NCI-H1105 treated with DMSO at 0.1 percent for 48 hours (cell line): ENCODE measurements at places on chromosomes 2 and 18.
A peak's percentile ranks its signal among the peaks of the same experiment; 100 is the strongest.

DNA sequence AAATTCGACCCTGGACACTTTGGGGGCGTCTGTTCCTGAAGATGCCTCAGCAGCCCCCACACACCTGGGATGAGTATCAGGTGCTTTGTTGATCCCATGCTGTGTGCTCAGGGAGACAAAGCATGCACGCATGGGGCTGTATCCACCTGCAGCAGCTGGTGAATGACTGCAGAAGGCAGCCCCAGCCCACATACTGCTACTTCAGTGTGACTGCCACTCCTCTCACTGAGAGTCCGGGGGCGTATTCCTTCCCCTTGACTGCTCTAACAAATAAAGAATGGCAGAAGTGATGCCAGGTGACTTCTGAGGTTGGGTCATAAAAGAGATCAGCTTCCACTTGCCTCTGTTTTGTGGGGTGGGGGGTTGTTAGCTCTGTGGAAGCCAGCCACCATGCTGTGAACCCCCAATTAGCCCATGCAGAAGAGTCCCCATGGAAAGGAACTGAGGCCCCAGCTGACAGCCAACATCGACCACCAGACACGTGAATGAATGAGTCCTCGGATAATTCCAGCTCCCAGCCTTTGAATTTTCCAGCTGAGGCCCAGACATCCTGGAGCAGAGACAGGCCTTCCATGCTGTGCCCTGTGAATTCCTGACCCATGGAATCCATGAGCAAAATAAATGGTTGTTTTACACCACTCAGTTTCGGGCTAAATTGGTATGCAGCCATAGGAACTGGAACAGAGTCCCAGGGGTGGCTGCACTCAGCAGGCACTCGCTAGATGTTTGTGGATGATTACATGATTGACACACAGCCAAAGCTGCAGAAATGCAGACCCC lies 289.3 kb downstream of the CELF4 start:
- DNase-seq = no peak

DNA sequence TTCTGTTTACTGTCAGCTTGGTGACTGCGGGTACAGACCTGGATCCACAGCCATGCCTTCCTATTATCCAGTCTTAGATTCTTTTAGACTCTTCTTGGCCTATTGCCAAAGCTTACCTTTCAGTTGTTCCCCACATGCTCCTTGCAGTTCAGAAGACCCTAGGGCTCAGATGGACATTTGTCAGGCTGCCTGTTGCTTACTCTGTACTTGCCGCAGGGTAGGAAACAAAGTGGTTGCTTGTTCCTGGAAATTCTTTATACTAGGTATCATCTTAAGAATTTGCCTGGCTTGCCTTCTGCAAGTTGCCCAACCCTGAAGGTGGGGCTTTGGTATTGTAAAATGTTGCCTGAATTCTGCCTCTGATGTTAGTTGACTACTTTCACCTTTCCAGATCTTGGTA lies 24.4 kb downstream of the CD28 start:
- DNase-seq = no peak

DNA sequence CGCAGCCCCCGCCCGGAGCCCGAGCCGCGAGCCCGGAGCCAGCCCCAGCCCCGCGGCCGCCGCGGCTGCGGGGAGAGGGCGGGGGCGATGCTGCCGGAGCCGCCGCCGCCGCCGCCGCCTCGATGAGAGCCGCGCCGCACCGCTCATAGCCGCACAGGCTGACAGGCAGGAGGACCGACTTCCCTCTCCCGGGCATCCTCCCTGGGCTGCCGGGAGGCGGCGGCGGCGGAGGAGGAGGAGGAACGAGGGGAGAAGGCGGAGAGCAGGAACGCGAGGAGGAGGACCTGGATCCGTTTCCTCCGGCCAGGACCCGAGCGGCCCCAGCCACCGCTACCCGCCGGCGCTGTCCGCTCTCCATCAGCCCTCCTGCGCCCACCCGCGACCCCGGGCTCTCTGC lies 370 bp downstream of the KLHL29 start:
- peak; percentile 25 for DNase-seq

DNA sequence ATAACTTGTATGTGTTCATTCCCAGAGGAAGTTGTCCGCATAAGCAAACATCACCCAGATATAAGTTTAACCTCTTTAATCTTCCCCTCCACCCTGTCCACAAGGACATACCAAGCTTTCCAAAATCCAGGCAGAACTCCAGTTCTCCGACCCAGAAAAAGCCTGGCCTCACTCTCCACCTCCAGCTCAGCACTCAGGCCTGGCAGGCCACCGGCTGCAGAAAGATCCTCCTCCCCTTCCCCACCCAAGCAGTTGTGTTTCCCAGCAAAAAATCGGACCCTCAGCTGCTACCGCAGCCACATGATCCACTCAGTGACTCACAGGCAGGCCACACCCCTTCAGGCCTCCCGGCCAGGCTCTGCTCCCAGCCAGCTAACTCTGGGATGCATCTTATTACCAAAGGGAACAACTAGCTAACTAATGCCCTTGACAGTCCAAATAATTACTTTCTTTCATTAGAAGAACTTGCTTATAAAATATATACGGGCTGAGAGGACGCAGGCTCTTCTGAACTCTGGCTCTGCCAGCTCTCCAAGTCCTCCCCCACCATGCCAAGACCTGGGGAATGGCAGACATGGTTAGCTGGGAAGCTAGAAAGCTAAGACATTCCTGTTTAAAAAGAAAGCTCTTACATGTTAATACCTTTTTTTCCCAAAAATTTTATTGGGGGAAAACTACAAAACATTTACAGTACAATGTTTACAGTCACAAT lies 4.5 kb downstream of the ZFP36L2 start:
- DNase-seq = peak; percentile 27

DNA sequence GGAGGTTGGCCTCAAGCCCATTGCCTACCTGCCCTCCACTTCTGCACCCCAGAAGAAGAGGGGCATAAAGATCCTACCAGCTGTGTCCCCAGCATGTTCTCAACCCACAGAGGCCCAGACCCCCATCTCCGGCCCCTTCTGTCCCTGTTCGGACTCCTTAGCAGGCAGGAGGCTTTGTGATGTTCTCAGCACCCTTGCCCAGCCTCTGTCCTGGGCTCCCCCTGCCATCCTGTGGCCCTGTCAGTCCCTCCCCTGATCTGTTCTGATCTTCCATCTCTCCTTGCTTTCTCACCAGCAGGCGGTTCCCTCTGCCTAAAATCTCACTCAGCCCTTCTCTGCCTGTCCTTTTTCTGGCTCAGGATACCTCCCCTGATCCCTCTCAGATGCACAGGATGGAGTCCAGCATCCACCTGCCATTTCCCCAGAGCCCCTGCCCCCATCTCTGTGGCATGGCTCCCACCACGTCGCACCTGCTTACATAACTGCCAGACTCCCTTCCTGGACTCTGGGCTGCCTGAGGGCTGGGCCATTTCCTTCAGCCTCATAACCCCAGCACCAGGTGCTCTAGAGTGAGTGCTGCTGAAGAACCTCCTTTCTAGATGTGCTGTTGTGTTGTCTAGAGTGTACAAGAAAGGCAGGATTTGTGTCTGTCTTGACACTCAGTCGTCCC lies 134.0 kb downstream of the CTIF start:
- peak; percentile 12 for DNase-seq

DNA sequence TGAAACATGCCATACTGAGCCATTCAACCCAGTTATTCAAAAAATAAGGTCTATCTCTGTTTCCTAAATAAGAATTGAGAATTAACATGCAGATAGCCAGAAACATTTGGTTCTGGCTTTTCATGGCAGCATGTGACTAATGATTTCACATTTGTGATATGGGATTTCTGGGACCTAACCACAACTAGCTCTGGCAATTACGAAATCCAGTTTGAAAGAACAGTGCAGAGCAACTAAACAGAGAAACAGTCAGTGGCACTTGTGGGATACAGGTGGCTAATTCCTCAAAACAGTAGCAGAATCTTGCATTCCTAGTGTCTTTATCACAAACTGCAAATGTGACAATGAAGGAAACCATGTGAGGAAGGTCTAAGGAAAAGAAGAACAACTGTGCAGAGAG lies 637.8 kb upstream of the CHAC2 start:
- no peak for DNase-seq

DNA sequence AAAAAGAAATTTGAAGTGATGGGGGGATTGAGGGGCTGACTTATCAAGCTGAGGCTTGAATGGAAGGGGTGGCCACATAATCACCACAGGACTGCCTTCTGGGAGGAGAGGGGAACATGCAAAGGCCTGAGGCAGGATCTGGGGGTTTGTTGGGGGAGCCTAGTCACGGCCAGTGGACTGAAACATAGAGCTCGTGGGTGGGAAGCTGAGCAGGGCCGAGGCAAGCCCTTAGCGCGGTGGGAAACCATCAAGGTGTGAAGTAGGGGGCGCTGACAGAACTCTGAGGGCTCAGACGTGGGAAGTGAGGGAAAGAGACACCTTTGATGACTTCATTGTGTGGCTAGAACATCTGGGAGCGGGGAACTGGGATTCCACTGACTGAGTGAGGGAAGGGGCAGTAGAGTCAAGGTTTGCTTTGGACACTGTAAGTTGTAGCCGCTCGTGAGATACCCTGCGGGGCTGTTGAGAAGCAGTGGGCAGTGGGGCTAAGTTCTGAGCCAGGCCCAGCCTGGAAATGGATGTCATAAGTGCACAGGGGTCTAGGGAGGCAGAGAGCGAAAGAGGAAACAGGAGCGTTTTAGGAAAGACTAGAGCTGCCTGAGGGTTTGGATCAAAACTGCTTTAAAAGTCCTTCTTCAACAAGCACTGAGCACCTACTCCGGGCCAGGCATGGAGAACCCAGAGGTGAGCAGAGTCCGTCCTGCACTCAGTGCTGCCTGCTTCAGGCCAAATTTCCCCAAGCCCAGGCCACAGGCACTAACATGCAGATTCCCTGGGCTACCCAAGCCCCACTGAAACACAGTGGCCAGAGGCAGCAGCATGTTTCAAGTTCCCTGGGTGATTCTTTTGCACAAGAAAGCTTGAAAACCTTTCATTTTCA lies 686 bp upstream of the SNORC start:
- no peak for DNase-seq

GRCh38 chr18:2002151-2002550 lies 569.2 kb downstream of the METTL4 start:
- DNase-seq = no peak

- no peak for DNase-seq
Observed at GRCh38 chr18:9328776-9329175, 5.8 kb upstream of the TWSG1 start.

DNA sequence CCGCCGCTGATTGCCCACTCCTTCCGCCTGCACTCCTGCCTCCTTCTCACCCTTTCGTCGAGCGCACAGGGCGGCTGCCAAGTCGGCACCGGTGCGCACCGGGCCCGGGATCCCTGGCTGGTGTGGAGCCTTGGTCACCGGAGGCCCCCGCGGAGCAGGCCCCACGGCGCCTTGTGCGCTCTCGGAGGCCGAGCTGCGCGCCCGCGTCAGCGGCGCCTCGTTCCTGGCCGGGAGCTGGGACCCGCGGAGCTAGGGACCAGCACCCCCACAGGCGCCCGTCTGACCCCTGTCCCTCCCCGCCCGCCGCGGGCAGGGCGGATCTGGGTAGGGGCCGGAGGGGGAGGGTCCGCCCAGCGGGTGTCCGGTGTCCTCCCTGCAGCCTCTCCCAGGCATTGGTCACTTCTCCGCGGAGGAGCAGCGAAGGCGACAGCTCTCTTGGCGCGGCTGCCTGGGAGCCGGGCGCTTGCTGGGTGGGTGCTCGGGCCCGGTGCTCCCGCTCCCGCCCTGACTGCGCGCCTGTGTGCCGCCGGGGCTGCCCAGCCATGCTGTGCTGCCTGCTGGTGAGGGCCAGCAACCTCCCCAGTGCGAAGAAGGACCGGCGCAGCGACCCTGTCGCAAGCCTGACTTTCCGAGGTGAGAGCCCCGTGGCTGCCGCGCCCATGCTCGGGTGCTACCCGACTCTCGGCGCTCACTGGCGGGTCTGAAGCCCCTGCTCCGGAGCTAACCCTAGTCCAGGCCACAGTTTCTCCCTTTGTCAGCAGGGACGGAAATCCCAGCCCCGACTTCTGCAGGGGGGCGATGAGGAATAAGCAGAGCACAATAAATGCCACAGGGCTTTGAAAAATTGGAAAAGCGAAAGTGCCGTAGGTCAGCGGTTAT lies 13.2 kb downstream of the DYSF start:
- peak; percentile 55 for DNase-seq

GRCh38 chr18:77223221-77223639 lies 26.4 kb upstream of the GALR1 start:
- DNase-seq = no peak

DNA sequence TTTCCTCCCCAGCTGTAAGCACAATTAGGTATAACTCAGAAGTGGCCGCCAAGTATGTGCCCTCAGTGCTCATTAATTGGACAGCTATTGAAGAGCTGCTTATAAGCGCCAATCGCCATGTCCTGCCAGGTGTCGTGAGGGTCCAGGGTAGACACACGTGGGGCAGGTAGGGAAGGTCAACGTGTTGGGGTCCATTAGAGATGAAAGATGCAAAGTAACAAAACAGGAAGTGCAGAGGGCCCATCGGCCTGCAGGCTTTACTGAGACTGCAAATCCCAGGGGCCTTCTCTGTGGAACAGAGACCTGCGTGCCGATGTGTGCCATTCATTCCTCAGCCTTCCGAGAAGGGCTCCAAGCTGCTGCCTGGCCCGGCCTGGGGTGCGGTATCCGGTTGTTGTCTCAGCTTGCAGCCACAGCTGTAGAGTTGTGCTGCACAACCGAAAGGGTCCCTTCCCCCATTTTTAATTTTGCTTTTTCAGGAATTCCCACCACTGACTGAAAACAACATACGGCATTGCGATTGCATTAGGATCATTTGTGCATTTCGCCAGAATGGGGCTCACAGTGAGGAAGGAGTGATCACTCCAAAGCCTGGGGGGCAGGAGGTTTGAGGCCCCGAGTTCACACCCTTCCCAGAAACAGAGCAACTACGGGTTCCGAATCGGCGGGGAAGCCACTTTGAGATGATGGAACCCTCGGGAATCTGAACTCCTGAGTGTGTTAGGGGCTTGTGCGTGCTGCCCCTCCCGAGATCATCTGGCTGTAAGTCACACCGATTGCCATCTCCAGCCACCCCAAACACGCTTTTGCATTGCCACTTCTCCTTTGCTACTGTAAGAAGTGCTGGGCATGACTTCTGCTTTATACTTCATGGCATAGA lies 94.3 kb downstream of the TSHZ1 start:
- no peak for DNase-seq

DNA sequence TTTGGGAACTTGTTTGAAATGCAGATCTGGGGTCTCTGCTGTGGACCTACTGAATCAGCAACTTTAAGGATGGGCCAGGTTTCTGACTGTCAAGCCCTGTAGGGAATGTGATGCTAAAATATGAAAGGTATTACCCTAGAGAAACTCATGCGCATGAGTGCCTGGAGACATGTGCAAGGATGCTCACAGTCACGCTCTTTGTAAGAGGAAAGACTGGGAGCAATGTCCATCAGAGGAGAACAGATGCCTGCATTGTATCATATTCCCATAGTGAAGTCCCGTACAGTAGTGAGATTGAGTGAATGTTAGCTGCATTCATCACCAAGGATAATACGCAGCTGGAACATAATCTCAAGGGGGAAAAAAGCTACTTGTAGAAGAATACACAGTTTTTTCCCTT lies 14.1 kb downstream of the ZNF407 start:
- DNase-seq = no peak

DNA sequence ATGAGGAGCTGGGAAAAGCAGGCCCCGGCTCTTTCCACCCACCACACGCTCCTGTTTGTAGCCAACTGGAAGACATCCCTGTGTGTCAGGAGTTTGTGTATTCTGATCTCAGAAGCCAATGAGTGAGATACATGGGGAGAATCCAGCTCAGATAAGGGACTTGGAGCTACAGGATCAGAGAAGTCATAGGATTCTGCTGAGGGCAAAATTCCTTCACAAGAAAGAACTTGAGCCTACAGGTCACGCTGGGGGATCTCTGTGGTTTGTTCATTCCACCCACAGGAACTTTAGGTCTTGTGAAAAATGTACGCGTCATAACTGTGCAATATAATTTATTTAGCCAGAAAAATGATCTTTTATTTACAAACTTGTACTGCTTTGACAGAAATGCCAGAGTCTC lies 80.1 kb upstream of the SMIM21 start:
- no peak for DNase-seq

- DNase-seq = no peak
Observed at GRCh38 chr2:238947920-238948710, 100.2 kb downstream of the TWIST2 start.
